ENCODE measurements at places on chromosomes 2 and 18.

- DNase-seq, result no peak
Observed at GRCh38 chr2:86082756-86083155, 22.9 kb downstream of the POLR1A start.

DNA sequence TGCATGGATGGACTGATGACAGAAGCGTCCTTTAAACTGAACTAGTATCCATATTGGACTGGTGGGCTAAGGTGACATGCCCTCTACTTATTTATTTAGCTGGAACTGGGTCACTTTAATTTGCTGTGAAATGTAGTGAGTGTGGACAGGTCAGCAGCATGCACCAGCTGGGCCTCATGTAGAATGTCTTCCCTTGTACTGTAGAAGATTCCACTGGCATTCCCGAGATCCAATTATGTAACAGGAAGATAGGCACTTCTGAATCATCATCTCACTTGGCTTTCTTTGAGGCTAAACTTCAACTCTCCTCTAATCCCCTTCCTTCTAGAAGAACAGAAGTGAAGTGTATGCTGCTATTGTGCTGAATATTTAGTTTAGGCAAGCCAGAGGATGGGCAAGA, 296.2 kb downstream of the SLC8A1 start:
- DNase-seq, result no peak

DNA sequence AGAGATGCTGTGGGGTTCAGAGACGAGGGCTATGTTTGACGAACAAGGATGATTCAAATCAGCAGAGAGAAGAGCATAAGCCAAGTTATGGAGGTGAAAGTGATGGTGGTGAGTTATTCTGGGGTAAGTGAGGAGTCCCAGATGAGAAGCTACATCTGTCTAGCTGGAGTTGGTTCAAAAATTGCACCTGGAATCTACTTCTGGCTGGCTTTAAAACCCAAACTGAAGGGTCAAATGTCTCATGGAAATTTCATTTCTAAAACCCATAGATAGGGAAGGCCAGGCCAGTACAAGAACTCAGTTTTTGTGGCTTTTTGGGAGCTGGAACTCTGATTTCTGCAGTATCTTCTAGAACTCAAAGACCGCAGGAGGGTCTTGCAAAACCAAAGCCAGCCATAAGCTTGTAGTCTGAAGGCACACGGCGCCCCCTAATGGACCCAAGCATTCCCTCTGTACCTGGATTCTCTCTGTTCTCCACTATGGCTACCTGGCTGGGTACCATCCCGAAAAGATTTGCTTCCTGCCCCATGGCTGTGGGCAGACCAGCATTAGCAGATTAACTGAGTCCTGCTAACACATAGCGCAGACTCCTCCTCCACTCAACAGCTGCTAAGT, 229.1 kb upstream of the SLC14A2 start:
- DNase-seq, result no peak

GRCh38 chr2:158935617-158936016, 32.8 kb upstream of the TANC1 start:
- no peak for DNase-seq

GRCh38 chr2:128776461-128777195, 458.0 kb upstream of the HS6ST1 start:
- no peak for DNase-seq

DNA sequence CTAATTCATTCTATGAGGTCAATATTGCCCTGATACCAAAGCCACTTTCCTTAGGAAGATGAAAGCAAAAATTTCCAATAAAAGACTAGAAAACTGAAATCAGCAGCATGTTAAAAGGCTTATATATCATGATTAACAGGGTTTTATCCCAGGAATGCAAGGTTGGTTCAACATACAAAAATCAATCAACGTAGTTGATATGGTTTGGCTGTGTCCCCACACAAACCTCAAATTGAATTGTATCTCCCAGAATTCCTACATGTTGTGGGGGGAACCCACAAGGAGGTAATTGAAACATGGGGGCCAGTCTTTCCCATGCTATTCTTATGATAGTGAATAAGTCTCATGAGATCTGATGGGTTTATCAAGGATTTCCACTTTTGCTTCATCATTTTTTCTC, 11.7 kb upstream of the ABCB11 start:
- DNase-seq, result no peak

DNA sequence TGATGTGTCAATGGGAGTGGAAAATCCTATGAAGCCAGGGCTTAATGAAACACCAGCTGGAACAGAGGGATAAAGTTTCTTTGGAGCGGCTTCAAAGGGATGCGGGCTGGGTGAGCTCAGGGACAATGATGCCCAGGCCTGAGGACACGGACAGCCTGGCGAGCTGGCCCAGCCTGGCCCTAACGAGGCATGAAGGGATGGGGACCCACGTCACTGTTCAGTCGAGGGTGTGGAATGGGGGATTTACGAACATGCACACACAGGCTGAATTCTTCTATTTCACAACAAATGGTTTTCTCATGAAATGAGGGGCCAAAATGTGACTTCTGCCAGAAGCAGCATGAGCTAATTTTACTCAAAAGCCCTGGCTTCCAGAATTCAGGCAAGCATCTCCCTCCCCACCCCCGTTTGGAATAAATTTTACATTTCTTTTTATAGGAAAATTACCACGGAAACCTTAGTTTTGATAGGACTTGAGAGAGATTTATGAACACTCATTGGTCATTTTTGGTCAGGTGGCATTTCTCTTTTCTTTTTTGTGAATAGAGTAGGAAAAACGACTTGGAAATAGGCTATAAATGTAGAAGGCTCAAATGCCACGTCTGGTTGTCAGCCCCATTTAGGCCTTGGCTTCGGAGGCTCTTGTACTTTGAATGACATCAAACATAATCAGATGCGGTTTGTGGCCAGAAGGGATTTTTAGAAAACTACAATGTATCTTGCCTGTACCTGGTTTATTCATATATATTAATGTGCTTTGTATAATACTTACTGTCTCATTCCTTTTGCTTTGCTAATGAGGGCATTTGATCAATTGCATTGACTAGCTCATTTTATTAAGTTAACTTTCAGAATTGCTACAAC, 893.8 kb upstream of the CELF4 start:
- DNase-seq, result no peak

GRCh38 chr2:110816404-110817365, 84.3 kb downstream of the ACOXL start:
- no peak for DNase-seq

DNA sequence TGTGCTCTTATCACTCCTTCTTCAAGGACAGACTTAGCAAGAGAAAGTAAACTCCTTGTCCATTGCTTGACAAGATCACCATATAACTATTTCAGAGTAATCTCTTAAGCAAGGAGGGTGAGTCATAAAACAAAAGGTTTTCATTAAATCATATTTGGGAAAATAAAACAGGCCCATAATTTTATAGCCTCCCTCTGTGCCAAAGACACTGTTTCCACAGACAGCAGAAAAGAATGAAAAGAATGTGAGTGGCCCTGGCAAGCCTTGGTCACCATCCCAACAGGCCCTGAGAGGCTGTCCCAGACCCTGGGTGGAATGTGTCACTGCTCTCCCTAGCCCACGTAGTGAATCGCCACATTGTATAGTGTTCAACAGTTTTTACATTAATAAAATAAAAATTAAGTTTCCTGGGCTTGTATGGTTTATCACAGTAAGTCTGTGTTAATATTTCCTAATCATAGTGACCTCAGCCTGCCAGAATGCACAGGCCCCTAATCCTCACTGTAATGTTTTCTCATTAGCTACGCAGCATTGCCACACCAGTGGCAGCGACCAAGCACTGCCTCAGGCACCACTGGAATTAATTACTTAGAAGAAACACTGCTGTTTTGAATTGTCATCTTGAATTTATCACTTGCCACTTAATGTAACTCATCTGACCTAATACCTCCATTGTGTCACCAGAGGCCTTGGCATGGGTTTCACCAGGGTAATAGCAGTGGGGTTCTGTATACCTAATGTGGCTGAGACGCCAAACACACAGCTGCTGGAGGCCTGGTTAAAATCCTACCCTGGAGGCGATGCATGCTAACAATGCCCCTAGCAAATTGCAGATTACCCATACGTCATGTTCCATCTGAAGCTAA, 401.9 kb downstream of the LNPK start:
- no peak for DNase-seq

- DNase-seq, result no peak
Observed at GRCh38 chr2:211391189-211391567, 834.8 kb downstream of the CPS1 start.

DNA sequence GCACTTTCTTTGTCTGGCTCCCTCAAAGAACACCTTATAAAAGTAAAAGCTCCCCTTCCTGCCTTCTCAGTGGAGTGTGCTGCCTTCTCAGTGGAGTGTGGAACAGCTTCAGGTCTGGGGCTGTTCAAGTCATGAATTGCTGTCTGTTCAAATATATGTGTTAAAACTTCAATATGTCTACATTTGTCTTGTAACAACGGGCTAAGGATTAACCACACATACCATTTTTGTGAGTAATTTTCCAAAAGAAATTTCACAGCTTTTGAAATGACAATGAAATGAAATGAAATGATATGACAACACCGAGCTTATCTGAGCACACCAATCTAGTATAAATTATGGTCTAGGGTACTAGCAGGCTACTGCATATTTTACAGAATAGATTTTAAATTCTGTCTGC, 42.9 kb downstream of the CABYR start:
- no peak for DNase-seq

GRCh38 chr2:199982126-199982843, 26.9 kb downstream of the MAIP1 start:
- no peak for DNase-seq

DNA sequence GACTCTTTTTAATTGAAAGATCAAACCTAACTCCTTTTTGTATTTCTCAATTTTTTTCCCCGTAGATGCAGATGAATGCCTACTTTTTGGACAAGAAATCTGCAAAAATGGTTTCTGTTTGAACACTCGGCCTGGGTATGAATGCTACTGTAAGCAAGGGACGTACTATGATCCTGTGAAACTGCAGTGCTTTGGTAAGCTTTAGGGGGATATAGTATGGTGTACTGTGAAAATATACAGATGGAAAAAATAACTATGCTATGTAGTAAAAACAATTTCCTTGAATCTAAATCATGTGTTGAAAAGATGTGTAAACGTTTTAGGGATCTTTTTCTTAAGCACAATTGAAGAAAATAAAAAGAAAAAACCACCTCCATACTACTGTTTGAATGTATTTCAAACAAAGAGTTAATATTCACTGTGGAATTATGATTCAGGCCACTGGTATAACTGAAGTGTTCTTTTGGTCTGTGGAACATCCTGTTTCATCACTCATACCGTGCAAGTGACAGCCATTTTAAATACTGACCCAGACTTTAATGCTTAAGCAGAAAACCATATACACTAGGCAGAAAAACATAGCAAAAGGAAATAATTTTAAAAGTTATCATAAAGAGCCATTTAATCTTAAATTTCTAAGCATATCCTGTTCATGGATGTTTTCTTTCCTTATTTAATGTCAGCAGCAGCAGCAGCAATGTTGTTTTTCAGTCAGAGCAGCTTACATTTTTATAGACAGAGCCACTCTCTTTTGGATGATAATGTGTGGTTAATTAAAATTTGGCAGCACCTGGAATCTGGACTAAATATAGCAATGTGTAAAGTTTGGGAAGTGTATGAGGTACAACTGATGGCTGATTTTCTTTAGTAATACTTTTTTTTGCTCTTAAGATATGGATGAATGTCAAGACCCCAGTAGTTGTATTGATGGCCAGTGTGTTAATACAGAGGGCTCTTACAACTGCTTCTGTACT, 112.8 kb upstream of the RASGRP3 start:
- DNase-seq, result no peak

DNA sequence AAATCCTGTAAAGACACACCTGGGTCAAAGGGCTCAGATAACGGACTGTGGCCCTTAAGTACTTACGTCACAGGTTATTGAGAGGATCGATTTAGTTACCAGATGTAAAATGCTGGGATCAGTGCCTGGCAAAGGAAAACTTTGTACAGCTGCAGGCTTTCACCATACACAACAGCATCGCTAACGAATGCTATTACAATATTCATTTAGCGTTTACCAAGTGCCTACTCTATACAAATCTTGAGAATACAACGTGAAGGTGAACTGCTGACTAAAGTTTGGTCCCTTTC, 619 bp upstream of the MSH6 start:
- DNase-seq, result no peak

DNA sequence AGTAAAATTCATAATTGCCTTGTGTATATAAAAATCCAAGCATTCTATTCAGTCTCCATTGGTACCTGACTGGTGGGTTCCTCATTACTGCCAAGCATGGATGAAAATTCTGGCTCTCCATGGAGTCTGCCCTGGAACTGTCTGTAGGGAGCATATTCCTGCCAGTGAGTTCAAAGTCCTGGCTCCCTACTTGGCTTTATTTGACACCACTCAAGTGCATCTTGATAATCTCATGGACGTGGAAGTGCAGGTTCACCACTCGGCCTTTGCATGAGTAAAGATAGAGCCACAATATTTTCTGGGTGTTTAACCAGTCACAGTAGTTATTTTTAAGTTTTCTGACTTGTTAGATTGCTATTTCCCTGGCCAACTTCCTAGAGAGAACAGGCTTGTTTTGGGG, 63.5 kb downstream of the CNTNAP5 start:
- no peak for DNase-seq

DNA sequence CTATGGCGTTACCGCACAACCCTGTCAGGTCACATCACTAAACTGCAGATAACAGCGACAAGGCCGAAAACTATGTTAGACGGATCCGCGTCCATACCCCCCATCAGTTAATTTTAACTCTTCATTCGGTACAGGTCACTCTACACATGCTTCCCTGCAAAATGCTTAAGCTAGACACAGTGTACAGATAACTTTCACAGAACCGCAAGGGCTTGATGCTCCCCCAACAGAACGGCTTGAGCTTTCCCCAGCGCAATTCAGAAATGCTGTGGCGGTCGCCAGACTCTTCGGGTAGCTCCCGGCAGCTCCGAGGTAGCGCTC, 283 bp upstream of the RBBP8 start:
- DNase-seq, result no peak
